ENCODE measurements at places on chromosomes 4 and X. TPM values are rescaled to one million over a fixed set of nuclear protein-coding genes. Genes with fewer than 3 reads are reported as not detected.
A peak's percentile ranks its signal among the peaks of the same experiment; 100 is the strongest.

The SOX3 gene
- 2.0 TPM for total RNA-seq

The PAGE5 gene
- total RNA-seq, result not detected

The FAM9C gene
- not detected for total RNA-seq

The LRIT3 gene
- total RNA-seq, result 1.7 TPM

The TBX22 gene
- total RNA-seq, result 0.88 TPM

The MAGEA2B gene
- not detected for total RNA-seq

The ADH4 gene
- not detected for total RNA-seq

The CAMK2D gene
- 117 TPM for total RNA-seq

The GPRASP1 gene
- total RNA-seq, result 2.9 TPM

The TMSB15A gene
- total RNA-seq, result 78.6 TPM

The ABLIM2 gene
- 1.6 TPM for total RNA-seq

The CYLC1 gene
- not detected for total RNA-seq

GRCh38 chrX:81255876-81256275, 54.0 kb downstream of the SH3BGRL start:
- H3K27ac ChIP-seq, result no peak overlapping the region
- DNase-seq, result no peak
- H3K36me3 ChIP-seq, result no peaks in the 10 kb centered on the region
- no peaks in the 10 kb centered on the region for H3K4me1 ChIP-seq
- no peaks in the 10 kb centered on the region for H3K27me3 ChIP-seq
- H3K4me3 ChIP-seq, result no peak overlapping the region

GRCh38 chrX:24271262-24271661, 42.6 kb downstream of the SUPT20HL2 start:
- H3K27ac ChIP-seq, result no peak overlapping the region
- no peak overlapping the region for H3K4me3 ChIP-seq
- H3K4me1 ChIP-seq, result no peaks in the 10 kb centered on the region
- no peak for DNase-seq

GRCh38 chrX:129013574-129013973, 509.7 kb downstream of the SMARCA1 start:
- H3K27ac ChIP-seq, result no peak overlapping the region
- H3K4me3 ChIP-seq, result no peak overlapping the region
- no peaks in the 10 kb centered on the region for H3K4me1 ChIP-seq
- no peaks in the 10 kb centered on the region for H3K27me3 ChIP-seq
- peak; percentile 76 for DNase-seq

- H3K27ac ChIP-seq, result no peak overlapping the region
- no peak for DNase-seq
- H3K4me3 ChIP-seq, result no peak overlapping the region
- H3K36me3 ChIP-seq, result no peaks in the 10 kb centered on the region
- H3K27me3 ChIP-seq, result no peaks in the 10 kb centered on the region
Observed at GRCh38 chr4:156949373-156949814, 22.2 kb downstream of the PDGFC start.

GRCh38 chr4:10403633-10404445, 53.4 kb downstream of the ZNF518B start:
- DNase-seq, result peak; percentile 67
- no peaks in the 10 kb centered on the region for H3K27me3 ChIP-seq
- no peak overlapping the region for H3K27ac ChIP-seq
- no peaks in the 10 kb centered on the region for H3K36me3 ChIP-seq

- no peak overlapping the region for H3K4me3 ChIP-seq
- H3K27me3 ChIP-seq, result peaks cover 5% of the 10 kb centered on the region
- peak; percentile 50 for DNase-seq
- H3K36me3 ChIP-seq, result no peaks in the 10 kb centered on the region
- no peaks in the 10 kb centered on the region for H3K4me1 ChIP-seq
Observed at GRCh38 chr4:20086799-20087521, 164.7 kb upstream of the SLIT2 start.

GRCh38 chrX:122866532-122866931, 317.5 kb upstream of the GRIA3 start:
- H3K4me1 ChIP-seq, result no peaks in the 10 kb centered on the region
- no peaks in the 10 kb centered on the region for H3K27me3 ChIP-seq
- H3K36me3 ChIP-seq, result no peaks in the 10 kb centered on the region
- no peak overlapping the region for H3K27ac ChIP-seq
- no peak for DNase-seq

- H3K27me3 ChIP-seq, result no peaks in the 10 kb centered on the region
- H3K4me1 ChIP-seq, result no peaks in the 10 kb centered on the region
- no peak for DNase-seq
- H3K36me3 ChIP-seq, result no peaks in the 10 kb centered on the region
Observed at GRCh38 chr4:126018274-126018673, 703.5 kb downstream of the FAT4 start.

GRCh38 chrX:23228454-23228853, 106.2 kb upstream of the PTCHD1 start:
- no peaks in the 10 kb centered on the region for H3K4me1 ChIP-seq
- no peak overlapping the region for H3K4me3 ChIP-seq
- DNase-seq, result no peak
- no peaks in the 10 kb centered on the region for H3K36me3 ChIP-seq
- no peak overlapping the region for H3K27ac ChIP-seq

DNA sequence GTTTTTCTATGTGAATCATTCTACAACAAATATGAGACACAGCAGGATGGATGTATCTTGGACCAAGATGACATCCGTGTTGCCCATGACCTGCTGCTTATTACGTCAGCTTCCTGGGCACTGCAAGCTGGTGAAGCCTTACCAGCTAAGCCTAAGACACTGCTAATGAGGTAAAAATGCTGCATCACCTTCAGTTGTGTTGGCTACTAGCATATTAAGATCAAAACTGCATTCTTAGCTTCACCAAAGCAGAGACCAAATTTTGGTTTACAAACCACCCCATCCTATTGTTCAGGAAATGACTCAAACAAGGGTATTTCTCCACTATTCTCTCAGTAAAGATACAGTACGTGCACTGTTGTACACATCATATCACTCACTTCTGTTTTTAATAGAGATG, 50.3 kb downstream of the MAML3 start:
- H3K4me3 ChIP-seq, result no peak overlapping the region
- H3K4me1 ChIP-seq, result no peaks in the 10 kb centered on the region
- no peak overlapping the region for H3K27ac ChIP-seq
- no peak for DNase-seq

DNA sequence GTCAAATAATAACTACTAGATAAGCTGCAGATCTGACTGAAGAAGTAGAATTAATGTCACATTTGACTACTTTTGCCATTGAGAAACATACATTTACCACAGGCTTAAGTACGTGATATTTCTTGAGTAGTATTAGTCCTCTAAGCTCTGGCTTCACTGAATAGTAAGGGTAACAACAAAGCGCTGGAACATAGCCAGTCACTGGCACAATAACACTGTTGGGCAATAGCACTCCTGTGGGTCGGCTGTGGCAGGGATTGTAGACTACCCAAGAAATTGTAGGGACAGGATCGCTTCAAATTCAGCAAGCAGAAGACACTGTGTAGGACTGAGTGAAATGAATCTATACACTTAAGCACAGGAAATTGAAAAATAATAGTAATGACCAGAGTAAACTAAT, 27.1 kb upstream of the IL15 start:
- no peak overlapping the region for H3K27ac ChIP-seq
- no peak for DNase-seq
- no peaks in the 10 kb centered on the region for H3K4me1 ChIP-seq
- H3K36me3 ChIP-seq, result no peaks in the 10 kb centered on the region

DNA sequence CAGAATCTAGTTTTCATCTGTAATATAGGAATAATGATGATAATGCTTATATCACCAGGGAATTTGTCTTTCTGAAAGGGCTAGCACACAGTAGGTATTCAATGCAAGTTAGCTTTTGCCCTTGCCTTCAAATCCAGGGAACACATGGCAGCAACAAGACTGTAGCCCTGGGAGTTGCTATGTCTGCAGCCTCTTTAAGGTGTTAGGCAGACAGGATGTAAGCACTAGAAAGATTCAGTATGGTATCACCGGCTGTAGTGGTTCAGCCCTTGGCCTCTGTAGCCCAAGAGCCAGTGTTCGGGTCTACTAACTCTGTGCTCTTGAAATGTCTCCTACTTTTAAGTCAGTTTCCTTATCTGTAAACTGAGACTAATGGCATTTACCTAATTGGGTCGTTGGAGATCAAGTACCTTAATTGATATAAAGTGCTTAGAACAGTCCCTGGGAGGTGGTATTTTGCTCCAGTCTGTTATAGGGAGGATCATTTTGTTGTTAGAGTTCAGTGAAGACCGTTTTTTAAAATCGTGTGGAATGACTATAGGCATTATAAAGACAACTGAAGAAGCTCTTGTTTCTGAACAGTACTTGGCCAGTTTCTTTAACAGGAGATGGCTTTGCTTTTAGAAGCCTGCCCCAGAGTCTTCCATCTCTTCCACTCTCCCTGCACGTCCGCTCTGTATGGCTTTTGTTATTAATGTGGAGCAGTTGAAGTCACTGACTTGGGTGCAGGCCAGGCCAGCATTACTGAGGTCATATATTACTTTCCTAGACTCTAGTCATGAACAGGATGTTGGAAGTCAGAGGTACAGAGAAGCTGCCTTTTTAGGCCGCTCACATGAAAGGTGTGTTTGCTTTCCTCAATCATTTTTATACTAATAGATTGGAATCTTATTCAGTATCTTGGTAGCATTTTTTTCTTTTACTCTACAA, 44.8 kb downstream of the GAB1 start:
- peaks cover 4% of the 10 kb centered on the region for H3K4me1 ChIP-seq
- no peaks in the 10 kb centered on the region for H3K27me3 ChIP-seq
- no peak overlapping the region for H3K27ac ChIP-seq
- no peaks in the 10 kb centered on the region for H3K36me3 ChIP-seq

GRCh38 chr4:4750187-4750586, 109.3 kb upstream of the MSX1 start:
- H3K4me3 ChIP-seq, result no peak overlapping the region
- H3K27ac ChIP-seq, result no peak overlapping the region
- peak; percentile 57 for DNase-seq
- H3K27me3 ChIP-seq, result no peaks in the 10 kb centered on the region
- H3K36me3 ChIP-seq, result no peaks in the 10 kb centered on the region
- H3K4me1 ChIP-seq, result peaks cover 3% of the 10 kb centered on the region

DNA sequence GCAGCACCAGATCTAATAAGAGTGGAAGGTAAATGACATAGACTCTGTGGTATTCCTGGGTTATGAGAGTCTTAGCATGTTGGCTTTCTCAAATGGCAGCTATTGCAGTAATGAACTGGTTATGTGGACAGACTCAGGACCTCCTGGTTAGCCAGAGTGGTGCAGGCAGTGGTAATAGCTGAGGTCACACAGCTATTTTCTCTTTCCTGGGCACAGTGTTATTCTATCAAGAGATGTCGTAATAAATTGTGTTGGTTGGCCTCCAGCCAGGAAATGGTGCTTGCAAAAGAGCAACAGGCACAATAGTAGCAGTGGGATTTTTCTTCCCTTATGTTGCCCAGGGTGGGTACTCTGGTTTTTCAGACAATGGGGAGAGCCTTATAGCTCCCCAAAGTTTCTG, 279.2 kb upstream of the FGF16 start:
- H3K27ac ChIP-seq, result no peak overlapping the region
- no peaks in the 10 kb centered on the region for H3K4me1 ChIP-seq
- no peaks in the 10 kb centered on the region for H3K36me3 ChIP-seq
- no peaks in the 10 kb centered on the region for H3K27me3 ChIP-seq

DNA sequence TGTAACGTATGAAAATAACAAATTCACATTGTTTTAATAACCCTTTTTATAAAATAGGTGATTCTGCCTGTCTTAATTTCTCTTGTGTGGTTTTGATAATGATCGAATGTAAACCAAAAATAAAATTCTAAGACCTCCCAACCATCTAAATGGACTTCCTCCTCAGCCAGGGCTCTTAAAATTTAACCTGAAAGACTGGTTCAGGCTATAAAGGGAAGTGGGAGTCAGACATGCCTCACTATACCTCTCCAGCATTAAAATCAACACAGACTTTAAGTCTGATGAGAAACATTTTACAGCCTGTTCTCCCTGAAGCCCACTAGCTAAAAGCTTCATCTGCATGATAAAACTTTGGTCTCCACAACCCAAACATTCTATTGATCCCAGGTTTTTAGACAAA, 97.6 kb upstream of the STIM2 start:
- no peak for DNase-seq
- H3K27ac ChIP-seq, result no peak overlapping the region
- H3K4me1 ChIP-seq, result no peaks in the 10 kb centered on the region
- no peak overlapping the region for H3K4me3 ChIP-seq
- H3K27me3 ChIP-seq, result no peaks in the 10 kb centered on the region

- no peak overlapping the region for H3K4me3 ChIP-seq
- no peaks in the 10 kb centered on the region for H3K27me3 ChIP-seq
- no peaks in the 10 kb centered on the region for H3K36me3 ChIP-seq
- peaks cover 9% of the 10 kb centered on the region for H3K4me1 ChIP-seq
Observed at GRCh38 chr4:3773552-3774001, 7.4 kb downstream of the ADRA2C start.

DNA sequence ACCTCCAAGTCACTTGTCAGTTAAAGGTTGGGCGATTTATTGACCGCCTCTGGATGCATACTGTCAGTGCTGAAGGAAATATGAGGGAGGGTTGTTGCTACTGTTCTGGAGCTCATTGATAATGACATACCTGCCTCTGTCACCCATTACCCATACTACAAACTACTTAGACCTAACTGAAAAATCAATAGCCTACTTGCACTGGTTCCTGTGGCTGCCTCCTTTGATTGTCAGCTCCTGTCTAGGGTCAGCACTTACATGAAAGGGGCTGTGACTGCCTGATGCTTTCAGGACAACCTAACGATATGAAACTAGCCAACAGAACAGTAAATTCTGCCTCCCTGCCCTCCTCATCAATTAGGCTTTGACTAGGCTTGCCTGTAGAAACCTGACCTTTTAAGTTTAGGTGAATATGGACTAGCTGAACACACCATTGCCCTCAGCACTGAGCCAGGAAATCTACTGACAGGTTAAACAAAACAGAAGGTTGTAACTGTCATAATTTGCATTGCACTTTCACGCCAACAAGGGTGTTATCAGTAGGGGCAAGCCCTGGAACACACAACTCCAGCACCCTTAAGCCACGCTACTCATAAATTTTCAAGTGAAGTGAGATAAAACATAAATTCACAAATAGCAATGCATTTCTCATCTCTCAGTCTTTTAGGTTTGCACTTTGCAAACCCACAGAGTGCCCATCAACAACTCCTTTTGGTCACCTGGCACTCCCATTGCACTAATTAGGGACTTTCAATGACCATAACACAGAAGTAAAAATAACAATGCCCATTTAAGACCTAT, 9.0 kb upstream of the MAB21L2 start:
- no peak for DNase-seq
- peaks cover 3% of the 10 kb centered on the region for H3K27me3 ChIP-seq
- no peaks in the 10 kb centered on the region for H3K4me1 ChIP-seq
- H3K4me3 ChIP-seq, result no peak overlapping the region
- H3K27ac ChIP-seq, result no peak overlapping the region

DNA sequence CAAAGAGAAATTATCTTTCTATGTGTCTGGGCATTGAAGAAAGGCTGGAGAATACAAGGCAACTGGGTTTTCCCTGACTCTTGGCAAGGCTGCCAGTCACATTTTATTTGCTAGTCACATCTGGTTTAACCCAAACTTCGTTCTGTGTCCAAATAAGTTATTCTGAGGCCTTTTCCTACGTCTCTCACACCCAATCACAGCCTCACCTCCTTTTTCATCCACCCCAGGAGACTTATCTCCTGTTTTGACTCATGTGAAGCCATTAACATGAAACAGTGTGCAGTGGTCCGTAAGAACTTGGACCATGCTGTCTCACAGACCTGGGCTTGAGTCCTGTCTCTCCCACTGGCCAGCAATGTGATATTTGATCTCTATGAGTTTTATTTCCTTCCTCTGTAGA, 59.3 kb downstream of the CNGA2 start:
- no peaks in the 10 kb centered on the region for H3K4me1 ChIP-seq
- H3K27ac ChIP-seq, result no peak overlapping the region
- H3K36me3 ChIP-seq, result no peaks in the 10 kb centered on the region
- H3K4me3 ChIP-seq, result no peak overlapping the region

Data from endodermal cell (in vitro differentiated cells).